Amygdala (tissue), 56 donors: ENCODE measurements at places on chromosomes 6 and 20.

DNA sequence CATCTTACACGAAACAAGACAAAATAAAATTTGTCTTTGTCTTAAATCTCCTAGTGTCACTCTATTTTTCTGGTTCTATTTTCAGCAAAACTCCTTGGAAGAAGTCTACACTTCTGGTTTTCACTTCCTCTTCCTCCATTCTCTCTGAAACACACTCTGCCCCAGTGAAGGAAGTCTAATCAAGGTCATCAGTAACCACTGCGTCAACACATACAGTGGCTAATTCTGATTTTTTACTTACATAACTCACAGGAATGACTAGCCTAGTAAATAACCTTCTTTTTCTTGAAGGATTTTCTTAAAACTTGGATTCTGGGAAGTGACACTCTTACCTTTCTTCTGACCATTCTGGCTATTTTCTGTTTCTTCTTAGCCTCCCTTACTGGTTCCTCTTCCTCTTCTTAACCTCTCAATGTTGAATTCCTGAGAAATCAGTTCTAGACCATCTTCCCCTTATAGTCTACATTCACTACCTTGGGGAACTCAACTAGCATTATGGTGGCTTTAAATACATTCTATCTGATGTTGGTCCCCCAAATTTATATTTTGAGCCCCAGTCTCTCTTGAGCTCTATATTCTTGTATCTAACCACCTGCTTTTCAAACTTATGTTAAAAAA lies 37.5 kb downstream of the AIG1 start:
- no peak for DNase-seq

GRCh38 chr20:24980291-24981053 lies 12.1 kb downstream of the APMAP start:
- DNase-seq = no peak

DNA sequence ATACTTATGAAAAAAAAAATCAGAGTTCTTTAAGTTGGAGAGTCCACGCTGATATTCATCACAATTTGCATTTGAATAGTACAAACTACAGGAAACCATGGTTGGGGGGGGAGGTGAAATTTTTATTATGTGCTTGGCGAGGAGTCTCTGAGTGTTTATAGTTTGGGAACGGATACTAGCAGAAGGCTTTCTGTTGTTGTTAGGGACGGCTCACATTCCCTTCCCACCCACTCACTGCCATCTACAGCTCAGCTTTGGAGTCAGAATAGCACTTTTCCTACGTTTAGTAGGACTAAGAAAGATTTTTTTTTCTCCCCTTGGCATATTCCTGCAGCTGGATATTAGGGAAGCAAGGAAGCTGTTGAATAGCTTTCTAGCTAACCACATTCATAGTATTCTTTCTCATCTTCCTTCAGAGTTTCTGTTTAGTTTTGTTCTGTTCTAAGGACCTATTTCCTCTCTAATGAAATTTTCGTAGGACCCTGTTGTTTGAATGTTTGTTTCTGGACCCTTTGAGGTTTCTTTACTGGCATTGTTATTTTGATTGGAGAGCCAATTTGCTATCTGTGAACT lies 235.1 kb upstream of the ZNF217 start:
- no peak for DNase-seq

GRCh38 chr6:120357447-120357846 lies 976.8 kb downstream of the TBC1D32 start:
- no peak for DNase-seq

DNA sequence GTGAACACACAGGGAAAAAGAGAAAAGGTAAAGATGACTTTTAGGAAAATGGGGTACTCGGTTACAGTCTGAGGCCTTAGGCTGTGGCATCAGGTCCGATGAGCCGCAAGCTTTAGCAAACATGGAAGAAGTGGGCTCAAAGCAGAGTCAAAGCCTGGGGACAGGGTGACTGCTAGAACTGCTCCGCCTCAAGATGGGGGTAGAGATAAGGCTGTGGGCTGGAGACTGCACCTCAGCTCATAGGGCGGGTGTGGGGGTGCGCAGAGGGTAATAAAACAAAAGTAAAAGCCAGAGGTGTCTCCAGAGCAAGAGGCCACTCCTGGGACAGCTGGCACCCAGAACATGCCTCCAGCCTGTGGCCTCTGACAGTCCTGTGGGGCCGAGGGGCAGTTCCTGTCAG lies 21.3 kb upstream of the SYNDIG1 start:
- DNase-seq = no peak
